Skeletal muscle tissue (tissue), 5 donors: ENCODE measurements at places on chromosomes 4 and X. TPM values are rescaled to one million over a fixed set of nuclear protein-coding genes. Genes with fewer than 3 reads are reported as not detected.

Gene SRD5A3
- 4.2 TPM for total RNA-seq

Gene STK32B
- total RNA-seq = 5.7 TPM

Gene H2BW2
- not detected for total RNA-seq

Gene EVC2
- total RNA-seq = 5.2 TPM

Gene PDLIM3
- 415 TPM for total RNA-seq

Gene UGT2A1
- under 0.01 TPM for total RNA-seq

Gene KCNIP4
- total RNA-seq = 0.52 TPM

Gene ATP6AP2
- 48.5 TPM for total RNA-seq

Gene TMEM144
- 2.6 TPM for total RNA-seq
